Right ventricle myocardium superior (tissue), 1 donor: ENCODE measurements at places on chromosomes 5 and 9.

DNA sequence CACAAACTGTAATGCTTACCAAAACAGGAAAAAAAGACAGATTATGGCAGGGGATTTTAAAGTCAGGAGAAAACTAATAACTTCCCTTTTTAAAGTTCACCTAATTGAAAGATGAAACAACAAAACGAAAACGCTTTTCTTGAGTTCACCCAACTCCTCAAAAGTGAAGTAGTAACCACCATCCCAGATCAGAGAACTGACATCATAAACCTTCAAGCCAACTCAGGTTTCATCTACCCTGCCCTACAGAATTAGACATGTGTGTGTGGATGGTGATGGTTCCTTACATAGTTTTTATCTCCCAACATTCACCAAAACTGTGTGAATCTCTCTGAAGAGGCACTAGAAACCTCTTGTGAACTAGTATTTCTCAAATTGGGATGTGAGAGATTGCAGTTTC is 195.2 kb upstream of the PTGER4 start:
- DNase-seq, result no peak

DNA sequence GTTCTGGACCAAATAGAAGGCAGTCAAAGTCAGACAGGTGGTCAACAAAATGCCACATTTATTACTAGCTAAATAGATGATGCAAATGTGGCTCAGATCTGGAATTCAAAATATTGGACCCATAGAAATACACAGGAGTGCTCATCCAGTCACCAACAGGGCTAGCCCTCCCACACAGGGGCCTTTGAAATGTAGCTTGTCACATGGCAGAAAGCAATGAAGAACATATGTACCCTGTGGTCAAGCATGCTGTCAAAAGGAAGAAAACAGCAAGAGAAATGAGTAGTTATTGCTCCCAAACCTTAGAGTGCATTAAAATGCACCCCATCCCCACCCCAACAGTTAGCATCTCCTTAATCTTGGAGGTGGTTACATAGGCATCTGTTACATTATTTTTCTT is 20.9 kb upstream of the CCDC112 start:
- no peak for DNase-seq

- peak; percentile 48 for DNase-seq
Observed at GRCh38 chr5:43019291-43019613, 20.9 kb downstream of the ANXA2R start.

DNA sequence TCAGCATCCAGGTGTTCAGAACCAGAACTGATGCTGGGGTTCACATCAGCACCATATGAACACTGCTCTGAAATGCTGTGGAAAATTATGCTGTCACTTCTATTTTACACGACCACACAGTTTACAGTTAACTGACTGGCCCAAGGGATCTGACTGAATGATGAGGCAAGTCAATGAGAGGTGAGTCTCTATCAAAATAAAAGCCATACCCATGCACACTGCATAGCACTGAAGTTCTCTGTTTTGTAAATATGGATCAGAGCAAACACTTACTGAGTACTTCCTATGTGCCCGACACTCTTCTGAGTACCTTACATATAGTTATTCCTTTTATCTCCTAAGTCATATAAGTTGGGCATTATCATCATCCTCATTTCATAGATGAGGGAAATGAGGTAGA is 122.8 kb downstream of the TARS1 start:
- no peak for DNase-seq
